ENCODE measurements at places on chromosomes 4 and X.
A peak's percentile ranks its signal among the peaks of the same experiment; 100 is the strongest.

DNA sequence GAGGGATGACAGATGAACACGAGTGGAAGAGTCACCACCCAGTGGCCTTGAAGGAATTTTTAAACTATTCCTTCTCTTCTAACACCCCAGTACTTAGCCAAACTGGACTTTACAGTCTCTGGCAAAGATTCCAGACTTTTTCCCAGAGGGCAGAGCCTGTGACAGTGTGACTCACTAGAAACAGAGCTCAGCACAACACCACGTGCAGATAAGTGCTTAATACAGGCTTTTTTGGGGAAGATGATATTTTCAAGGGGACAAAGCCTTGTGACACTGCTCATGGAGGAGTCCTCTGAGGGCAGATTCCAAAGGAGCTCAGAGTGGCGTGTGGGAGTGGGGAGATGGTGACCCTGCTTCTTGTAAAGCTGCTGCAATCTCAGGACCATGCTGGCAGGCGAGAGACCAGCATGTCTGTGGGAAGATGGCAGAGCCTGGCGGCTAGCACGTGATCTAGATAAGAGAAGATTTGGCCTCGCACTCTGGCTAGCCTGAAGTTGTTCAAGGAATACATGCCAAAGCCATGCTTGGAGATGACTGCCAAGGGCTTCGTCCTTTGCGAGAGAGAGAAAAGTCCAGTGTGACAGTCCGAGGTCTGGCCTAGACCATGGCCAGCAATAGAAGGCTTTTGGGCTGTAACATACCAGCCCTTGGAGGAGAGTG is 2.4 kb downstream of the RAB33A start:
- no peak for DNase-seq

- no peak for DNase-seq
Measured at GRCh38 chrX:15233416-15234015, 36.4 kb downstream of the ASB9 start.

DNA sequence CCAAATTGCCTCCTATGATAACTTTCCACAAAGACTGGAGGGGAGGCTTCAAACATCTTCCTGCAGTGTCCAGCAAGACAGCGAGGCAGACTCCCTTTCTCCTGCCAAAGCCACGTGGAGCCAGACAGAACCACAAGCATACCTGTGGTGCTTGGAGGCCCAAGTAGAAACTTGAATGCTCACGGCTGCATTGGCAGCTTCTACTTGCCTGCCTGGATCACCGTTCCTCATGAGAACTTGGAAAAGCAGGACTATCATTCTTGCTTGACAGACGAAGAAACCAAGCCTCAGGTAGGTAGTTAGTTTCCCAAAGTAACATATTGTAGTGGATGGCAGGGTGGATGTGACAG is 216.3 kb upstream of the SFRP2 start:
- no peak for DNase-seq

DNA sequence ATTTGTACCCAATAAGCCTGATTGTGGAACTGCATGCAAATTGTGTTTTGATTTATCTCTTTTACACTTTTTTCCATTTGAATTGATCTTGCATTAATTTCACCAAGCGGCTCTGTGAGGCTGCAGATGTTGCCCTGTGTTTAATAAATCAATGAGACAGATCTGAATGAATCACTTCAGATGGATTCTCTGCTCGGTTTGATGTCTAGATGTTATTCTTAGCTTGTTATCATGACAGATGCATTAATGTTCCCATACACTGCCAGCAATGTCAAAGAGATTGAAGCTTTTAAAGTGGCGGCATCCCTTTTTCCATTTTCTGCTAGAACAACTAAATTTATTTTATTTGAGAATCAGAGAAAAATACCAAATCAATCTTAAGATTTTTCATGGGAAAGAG is 6.3 kb downstream of the DACH2 start:
- DNase-seq, result no peak

GRCh38 chr4:151604238-151604637 is 156.6 kb downstream of the GATB start:
- DNase-seq, result no peak

GRCh38 chrX:153375571-153375970 is 25.6 kb downstream of the PNMA6E start:
- DNase-seq, result peak; percentile 80
